ENCODE measurements at places on chromosomes 13 and 19. TPM values are rescaled to one million over a fixed set of nuclear protein-coding genes. Genes with fewer than 3 reads are reported as not detected.

- no peak for DNase-seq
Observed at GRCh38 chr13:34779171-34779570, 162.9 kb upstream of the NBEA start.

POLR1D gene
- total RNA-seq = 188 TPM

MYO16 gene
- not detected for total RNA-seq

MBD3L3 gene
- 2.6 TPM for total RNA-seq

GZMM gene
- 0.17 TPM for total RNA-seq

- DNase-seq = no peak
Observed at GRCh38 chr19:48512504-48513288, 1.1 kb upstream of the LMTK3 start.

DNA sequence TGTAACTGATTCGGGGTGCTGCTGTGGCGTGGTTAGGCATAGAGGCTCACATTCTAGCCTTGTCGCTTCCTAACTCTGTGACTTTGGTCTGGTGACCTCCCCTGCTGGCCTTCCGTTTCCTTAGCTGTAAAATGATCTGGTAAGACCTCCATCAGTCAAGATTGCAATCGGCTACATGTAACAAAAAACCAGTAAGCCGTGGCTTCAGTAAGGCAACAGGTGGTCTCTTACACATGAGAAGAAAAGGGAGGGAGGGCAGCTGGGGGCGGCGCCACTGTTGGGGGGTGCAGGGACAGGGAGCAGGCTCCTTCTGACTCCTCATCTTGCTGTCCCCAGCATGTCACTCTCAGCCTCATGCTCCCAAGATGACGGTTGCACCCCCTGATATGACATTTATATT, 148.0 kb downstream of the SIPA1L3 start:
- no peak for DNase-seq

GRCh38 chr13:112900691-112901091, 68.3 kb upstream of the MCF2L start:
- no peak for DNase-seq

GRCh38 chr19:47696635-47697034, 16.6 kb upstream of the EHD2 start:
- no peak for DNase-seq

ANGPTL4 gene
- total RNA-seq = 2.2 TPM

CYP4F2 gene
- 6.3 TPM for total RNA-seq

GRCh38 chr13:91426913-91427312, 28.5 kb downstream of the GPC5 start:
- no peak for DNase-seq

- no peak for DNase-seq
Observed at GRCh38 chr13:24340608-24340955, 31.2 kb downstream of the C1QTNF9 start.
